Caki2 (cell line): ENCODE measurements at places on chromosomes 7 and 10.

- no peak for DNase-seq
Observed at GRCh38 chr7:148348466-148348865, 242.1 kb upstream of the C7orf33 start.

GRCh38 chr10:20809631-20810030, 87.5 kb downstream of the NEBL start:
- no peak for DNase-seq

DNA sequence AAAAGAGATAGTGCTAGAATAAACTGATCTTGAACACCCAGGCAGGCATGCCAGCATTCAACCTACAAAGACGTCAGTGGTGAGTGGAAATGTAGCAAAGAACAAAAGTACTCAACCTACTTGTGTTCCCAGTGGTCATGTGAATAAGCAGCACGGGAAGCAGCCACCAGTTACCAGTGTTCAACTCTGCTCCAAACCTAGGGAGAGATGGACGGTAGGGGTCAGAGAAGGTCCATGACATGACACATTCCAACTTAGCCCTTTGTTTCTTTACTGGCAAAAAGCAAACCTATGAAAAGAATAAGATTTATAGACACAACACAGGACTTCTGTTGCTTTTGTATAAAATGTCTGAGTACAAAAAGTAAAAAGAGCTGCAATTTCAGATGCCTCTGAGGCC, 511.4 kb downstream of the XPNPEP1 start:
- no peak for DNase-seq

- peak; percentile 83 for DNase-seq
Observed at GRCh38 chr10:102514487-102515311, 10.9 kb downstream of the SUFU start.

DNA sequence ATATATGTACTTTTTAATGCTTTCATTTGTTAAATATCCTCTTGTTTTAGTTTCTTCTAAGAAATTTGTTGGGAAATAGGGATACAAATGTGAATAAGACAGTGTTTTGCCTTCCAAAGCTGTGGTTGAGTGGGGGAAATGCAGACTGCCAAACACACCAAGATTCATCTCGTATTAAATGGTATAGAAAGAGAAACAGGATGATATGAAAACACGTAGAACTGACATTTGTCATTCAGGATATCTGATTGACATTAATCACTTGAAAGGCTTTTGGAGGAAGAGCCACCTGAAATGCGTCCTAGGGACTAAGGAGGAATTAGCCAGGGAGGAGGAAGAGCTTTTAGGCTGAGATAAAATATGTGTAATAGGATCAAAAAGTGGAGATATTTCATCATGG, 287.4 kb upstream of the SEMA3C start:
- DNase-seq: no peak

DNA sequence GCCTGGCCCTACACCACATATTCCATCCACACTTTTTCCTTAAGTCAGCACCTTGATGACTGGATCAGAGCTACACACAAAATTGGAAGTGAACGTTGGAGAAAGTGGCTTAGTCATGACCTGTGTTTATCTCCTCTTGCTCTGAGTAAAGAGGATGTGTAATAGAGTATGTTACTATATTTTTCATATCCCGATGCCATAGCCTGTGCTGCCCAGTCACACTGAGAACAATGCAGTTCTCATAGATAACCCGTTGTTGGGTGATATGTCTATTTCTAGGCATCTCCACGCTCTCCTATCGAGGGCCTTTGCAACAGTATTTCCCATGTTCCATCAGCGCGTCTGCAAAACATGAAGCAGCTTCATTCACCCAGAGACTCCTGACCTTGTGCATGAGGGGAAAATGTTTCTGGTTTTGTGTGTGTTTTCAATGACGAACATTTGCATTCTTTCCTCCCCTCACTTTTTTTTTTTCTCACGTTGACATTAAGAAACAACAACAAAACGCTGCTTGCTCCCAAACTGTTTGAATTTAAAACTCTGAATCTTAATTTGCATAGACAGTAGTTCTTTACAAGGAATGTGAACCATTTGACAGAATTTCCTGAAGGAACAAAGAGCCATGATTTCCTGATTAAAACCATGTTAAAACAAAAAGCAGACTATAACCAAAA, 43.4 kb downstream of the GRK5 start:
- no peak for DNase-seq

DNA sequence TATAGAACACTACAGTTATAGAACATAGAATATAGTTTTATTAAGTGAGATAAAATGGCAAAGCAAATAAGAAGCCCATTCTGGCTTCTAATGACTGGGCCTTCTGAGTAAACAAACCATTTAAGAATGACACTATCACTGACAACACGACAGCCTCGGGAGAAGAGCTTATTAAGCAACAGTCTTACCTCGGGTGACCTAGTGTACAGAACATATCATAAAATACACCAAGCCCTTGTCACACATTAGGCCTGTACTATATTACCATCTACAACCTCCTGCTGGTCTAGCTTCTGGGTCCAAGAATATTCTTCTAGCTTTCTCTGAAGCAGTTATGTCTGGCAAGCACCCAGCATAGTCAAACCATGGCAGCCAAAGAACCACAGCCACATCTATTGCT, 32.0 kb downstream of the CCDC186 start:
- no peak for DNase-seq

- DNase-seq: no peak
Observed at GRCh38 chr10:71739358-71739900, 19.9 kb upstream of the C10orf105 start.

DNA sequence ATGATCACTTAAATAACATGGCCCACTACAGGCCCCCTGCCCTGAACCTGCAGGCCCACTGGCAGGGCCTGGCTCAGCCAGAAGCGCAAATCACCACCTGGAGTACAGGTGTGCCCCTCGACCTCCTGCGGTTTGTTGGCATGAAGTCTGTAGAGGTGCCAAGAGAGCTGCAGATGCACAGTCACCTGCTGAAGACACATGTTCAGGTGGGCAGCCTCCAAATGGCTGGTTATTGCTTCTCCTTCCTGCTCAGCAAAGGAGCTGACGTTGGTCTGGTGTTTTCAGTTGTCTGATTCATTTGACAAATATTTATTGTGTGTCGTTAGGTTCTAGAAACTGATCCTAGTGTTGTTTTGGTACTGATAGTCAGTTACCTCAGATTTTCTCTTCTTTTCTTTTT, 29.0 kb downstream of the DHTKD1 start:
- peak; percentile 12 for DNase-seq

DNA sequence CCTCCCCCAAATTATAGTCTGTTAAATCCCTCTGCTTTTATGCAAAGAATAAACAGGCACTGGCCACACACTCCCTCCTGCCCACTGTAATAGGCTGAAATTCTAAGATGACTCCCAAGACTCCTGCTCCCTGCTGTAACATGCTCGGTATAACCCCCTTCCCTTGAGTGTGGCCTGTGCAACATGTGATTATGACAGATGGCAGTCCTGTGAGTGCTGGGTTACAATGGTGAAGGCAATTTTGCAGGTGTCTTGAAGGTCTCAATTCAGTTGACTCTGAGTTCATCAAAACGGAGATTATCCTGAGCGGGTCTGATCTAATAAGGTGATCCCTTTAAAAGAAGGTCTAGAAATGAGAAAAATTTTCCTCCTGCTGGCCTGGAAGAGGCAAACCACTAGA, 55.9 kb downstream of the CREB3L2 start:
- no peak for DNase-seq

- peak; percentile 53 for DNase-seq
Observed at GRCh38 chr7:33107136-33108066, 1.8 kb downstream of the RP9 start.

GRCh38 chr7:23373151-23374004, 74.2 kb downstream of the MALSU1 start:
- DNase-seq: no peak

DNA sequence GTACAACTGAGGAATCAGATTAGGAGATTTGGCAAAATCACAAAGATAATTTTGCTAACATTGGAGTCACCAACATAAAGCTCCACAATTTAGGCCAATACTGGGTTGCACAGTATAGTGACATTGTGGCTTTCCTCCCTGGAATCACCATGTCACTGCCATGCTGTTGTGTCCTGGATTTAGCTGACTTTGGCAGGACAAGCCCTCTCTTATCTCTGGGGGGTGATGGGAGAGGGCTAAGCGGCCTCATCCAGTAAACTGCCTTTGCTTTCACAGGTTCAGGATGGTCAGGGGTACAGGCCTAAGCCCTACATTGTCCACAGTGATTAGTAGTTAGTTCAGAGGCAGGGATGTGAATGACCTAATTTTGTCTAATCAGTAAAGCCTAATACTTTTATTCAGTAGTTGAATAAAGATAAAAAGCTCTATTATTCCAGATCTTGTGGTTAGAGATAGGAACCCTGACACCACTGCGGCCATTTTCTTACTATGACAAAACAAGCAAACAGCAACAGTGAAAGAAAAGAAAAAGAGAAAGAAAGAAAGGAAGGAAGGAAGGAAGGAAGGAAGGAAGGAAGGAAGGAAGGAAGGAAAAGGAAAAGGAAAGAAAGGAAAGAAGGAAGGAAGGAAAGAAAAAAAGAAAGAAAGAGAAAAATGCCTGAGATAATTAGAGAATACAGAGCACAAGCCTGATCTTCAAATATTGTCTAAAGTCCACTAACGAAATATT, 140.1 kb downstream of the ETV1 start:
- DNase-seq: no peak

GRCh38 chr10:120962756-120963593, 111.8 kb downstream of the WDR11 start:
- DNase-seq: no peak

GRCh38 chr10:43292755-43293676, 26.2 kb upstream of the RASGEF1A start:
- peak; percentile 46 for DNase-seq

DNA sequence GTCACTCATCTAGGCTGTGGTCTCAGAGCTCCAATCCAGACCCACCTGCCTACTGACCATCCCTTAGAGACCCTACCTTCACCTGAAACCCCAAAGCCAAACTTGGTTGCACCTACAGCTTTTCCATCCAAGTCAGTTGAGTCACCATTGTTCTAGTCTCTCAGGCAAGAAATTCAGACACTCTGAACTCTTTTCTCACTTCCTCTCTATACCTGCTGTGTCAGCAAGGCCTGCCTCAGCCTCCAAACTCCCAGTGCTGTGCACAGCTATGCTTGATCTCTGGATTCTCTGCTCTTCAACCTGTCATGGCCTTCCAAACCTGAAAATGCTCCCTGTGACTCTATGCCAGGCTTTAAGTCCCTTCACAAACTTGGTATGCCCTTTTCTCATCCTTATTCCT, 47.4 kb upstream of the MTURN start:
- DNase-seq: no peak

DNA sequence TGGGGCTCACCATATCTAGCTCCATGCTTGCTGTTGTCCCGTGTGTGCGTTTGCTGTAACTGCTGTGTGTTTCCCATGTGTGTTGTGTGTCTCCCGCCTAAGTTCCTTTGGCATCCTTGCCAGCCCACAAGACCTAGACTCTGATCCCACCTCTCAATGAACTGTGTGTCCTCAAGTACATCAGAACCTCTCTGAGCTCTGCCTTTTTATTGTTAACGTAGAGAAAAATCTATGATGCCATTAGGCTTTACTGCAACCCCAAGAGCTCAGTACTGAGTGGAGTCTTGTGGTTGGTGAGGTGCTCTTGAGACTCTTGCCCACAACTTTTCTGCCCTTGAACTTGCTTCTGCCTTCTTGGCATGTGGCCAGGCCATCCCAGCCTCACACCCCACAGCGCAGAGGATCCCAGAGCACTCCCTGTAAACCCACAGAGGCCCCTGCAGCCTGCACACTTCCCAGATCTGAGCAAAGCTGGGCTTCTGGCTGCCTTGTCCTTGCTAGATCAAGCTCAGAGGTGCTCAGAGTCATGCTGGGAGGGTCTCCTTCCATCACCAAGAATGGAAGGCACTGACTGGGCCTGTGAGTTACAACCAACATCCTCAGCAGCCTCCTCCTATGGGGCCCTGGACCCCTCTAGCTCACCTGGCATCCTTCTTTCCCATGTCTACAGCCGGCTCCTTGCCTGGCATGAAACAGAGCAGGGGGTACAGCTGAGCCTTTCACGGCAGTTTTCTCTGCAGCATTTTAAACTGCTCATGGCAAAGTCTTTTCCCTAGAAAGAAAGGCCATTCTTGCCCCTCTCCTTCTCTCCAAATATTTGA, 643.4 kb downstream of the ACTR3B start:
- DNase-seq: no peak

GRCh38 chr7:133584956-133585668, 332.2 kb downstream of the EXOC4 start:
- DNase-seq: no peak

GRCh38 chr7:148793590-148793989, 90.5 kb downstream of the EZH2 start:
- DNase-seq: no peak

GRCh38 chr7:36682102-36682501, 42.2 kb downstream of the AOAH start:
- DNase-seq: no peak

DNA sequence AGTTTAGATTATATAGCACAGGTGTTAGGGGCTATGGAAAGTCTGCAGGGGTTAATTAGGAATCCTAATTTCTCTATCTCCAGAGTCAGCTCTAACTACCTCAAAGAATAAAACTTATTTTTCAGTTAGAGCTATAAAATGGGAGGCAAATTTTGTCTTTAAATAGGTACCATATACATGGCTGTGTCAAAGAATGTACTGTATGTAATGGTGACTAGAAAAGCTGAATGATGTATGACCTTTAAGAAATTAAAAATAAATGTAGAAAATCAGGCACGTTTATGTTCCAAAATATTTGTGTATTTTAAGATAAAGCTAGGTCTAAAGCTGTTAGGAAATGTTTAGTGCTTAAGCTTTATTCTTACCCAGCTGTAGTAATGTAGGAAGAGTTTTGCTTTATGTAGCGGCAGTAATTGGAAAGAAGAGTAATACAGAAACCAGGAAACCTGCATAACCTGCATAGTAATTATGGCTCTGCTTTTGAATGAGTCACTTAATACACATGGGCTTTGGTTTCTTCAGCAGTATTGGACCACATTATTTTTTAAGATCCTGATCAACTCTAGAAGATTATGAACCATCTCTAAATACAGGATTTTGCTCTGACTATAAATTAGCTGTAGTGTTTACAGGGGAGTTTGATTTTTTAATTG, 85.0 kb downstream of the KMT2E start:
- no peak for DNase-seq
